ENCODE measurements at places on chromosomes 4 and X. TPM values are rescaled to one million over a fixed set of nuclear protein-coding genes. Genes with fewer than 3 reads are reported as not detected.

The SMIM31 gene
- polyA plus RNA-seq, result not detected

The SPANXA2 gene
- not detected for polyA plus RNA-seq

The ADH1B gene
- 0.15 TPM for polyA plus RNA-seq

The DMP1 gene
- polyA plus RNA-seq, result not detected

GRCh38 chrX:95974890-95975289 is 709.8 kb upstream of the DIAPH2 start:
- no peak overlapping the region for H3K4me3 ChIP-seq
- no peaks in the 10 kb centered on the region for H3K27me3 ChIP-seq
- no peak overlapping the region for H3K27ac ChIP-seq
- H3K36me3 ChIP-seq, result no peaks in the 10 kb centered on the region
- no peak for DNase-seq

GRCh38 chrX:133042260-133042659 is 54.6 kb downstream of the USP26 start:
- no peaks in the 10 kb centered on the region for H3K27me3 ChIP-seq
- H3K27ac ChIP-seq, result no peak overlapping the region
- no peak for DNase-seq
- H3K36me3 ChIP-seq, result no peaks in the 10 kb centered on the region
- H3K4me1 ChIP-seq, result no peaks in the 10 kb centered on the region
- H3K4me3 ChIP-seq, result no peak overlapping the region

- H3K27ac ChIP-seq, result no peak overlapping the region
- H3K36me3 ChIP-seq, result no peaks in the 10 kb centered on the region
- no peaks in the 10 kb centered on the region for H3K4me1 ChIP-seq
- DNase-seq, result no peak
Observed at GRCh38 chr4:13511101-13511500, 27.0 kb upstream of the RAB28 start.
